ENCODE measurements at places on chromosomes 6 and 20.

DNA sequence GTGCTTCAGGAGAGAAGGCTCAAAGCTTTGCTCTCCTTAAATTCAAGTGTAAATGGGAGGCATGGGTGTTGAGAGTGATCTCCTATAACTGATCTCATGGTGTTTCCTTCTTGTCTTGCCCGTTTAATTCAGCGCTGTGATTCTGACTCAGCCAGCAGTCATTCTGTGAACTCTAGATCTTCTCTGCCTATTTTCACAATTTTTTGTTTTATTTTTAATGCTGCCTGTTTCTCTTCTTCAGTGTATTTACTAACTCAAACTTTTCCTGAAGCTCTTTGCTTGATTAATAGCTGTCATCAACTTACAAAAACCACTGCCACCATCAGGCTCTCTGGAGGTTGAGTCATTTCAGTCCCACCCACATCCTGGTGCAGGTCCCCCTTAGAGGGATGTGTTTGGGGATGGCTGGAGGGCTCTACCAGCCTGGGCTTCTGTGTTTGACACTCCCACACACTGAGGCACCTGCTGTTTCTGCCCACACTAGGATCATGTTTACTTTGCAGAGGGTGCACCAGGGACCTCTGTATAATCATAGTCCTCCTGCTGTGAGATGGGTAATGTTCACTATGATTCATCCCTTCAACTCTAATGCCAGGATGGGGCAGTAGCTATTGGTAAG lies 94.0 kb downstream of the SHLD1 start:
- DNase-seq, result peak; percentile 12

GRCh38 chr20:4491643-4492042 lies 230.1 kb upstream of the PRND start:
- no peak for DNase-seq

GRCh38 chr20:57685146-57685758 lies 24.6 kb downstream of the PMEPA1 start:
- DNase-seq, result peak; percentile 59

DNA sequence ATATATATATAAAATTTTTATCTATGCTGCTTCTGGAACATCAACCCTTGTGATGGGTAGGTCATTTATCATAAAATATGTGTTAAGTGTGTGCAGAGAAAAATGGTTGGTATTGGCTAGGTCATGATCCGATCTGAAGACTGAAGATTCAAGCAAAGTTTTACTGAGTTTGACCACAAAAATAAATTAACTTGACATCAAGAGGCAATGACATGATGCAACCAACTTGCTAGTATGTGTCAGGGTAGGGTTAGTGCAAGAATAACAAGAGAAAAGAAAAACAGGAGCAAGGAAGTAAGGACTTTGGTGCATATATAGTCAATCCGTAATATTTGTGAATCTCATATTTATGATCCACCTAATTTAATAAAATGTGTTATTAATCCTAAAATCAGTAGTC lies 1202.0 kb upstream of the ADGRB3 start:
- no peak for DNase-seq

GRCh38 chr6:156883497-156884252 lies 106.5 kb downstream of the ARID1B start:
- peak; percentile 68 for DNase-seq

- DNase-seq, result no peak
These were observed 16.7 kb downstream of the LEMD2 start for GRCh38 chr6:33772082-33772830.

DNA sequence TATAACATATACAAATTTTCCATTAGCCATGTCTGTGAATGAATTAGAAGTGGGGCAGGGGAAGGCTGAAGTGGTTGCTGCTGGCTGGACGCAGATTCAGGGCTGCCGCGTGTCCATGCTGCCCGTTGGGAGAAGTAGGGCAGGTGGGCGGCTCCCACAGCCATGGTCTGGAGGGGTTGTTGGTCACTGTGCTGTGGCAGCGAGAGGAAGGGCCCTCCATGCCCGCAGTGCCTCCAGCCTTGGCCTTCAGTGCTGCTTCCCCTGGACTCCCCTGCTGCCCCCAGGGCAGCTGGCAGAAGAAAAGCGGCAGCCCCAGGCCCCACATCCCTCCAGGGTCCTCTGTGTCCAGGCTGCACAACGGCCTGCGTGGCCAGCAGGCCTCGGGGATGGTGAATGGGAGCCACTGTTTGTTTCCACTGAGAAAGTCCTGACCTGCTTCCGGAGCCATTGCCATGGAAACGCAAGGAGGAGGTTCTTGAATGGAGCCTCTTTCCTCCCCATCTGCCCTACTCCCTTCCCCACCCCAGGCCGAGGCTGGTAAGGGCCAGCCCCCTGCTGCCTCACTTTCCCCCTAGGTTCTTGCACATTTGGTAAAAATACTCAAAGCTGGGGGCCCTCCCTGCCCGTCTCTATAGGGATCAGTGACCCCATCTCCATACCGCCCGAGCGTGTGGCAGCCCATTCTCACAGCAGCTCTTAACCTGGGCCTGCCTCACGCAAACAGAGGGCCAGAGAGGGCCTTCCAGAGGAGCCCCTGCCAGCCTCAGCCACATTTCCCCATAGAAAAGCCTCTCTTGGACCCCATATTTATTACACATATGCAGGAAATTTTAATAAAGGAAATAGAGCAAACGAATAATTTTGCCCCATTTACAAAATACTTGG lies 113.3 kb downstream of the SASH1 start:
- DNase-seq, result no peak

- no peak for DNase-seq
These were observed 854.2 kb downstream of the PHF3 start for GRCh38 chr6:64489763-64490162.

DNA sequence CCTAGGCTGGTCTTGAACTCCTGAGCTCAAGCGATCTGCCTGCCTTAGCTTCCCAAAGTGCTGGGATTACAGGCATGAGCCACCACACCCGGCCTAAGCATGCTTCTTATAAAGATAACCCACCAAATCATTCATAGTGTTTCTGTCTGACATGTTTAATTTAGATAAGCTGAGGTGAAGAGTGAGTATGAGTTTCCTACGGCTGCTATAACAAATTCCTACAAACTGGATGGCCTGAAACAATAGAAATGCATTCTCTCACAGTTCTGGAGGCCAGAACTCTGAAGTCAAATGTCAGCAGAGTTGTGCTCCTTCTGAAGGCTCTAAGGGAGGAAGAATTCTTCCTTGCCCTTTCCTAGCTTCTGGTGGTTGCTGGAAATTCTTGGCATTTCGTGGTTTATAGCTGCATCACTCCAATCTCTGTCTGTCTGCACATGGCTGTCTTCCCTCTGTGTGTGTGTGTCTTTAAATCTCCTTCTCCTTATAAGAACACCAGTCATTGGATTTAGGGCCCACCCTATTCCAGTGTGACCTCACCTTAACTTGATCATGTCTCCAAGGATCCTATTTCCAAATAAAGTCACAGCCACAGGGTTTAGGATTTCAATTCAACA lies 29.9 kb downstream of the MAPK13 start:
- DNase-seq, result no peak

- no peak for DNase-seq
These were observed 65.7 kb downstream of the MYLK4 start for GRCh38 chr6:2684766-2685754.

GRCh38 chr6:113464960-113465359 lies 392.2 kb upstream of the MARCKS start:
- no peak for DNase-seq

DNA sequence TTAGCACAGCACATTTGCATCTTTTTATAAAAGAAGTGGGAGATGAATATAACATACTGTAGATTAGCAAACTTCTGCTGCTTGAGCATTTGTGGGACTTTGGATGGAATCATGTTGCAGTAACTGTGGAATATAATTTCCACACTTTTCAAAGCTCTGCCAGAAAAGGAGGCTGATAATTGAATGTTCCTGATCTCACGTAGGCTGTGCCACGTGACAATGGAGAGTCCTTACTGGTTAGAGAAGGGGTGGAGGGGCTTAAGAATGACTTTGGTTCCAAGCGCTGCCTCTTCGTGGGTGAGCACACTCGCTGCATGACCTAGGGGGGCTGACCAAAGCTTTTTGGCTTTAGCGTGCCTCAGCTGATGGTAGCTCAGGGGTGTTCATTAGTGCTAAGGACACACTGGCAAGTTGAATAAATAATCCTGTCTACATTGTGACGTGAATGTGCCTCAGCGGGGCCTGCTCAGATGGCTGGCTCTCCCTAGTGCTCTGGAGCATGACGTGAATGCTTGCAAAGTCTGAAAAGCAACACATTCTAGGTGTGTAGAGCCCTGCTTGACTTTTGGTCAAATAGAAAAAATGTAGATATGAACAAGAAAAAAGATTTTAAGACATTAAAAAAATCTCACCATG lies 15.0 kb downstream of the WRNIP1 start:
- no peak for DNase-seq

DNA sequence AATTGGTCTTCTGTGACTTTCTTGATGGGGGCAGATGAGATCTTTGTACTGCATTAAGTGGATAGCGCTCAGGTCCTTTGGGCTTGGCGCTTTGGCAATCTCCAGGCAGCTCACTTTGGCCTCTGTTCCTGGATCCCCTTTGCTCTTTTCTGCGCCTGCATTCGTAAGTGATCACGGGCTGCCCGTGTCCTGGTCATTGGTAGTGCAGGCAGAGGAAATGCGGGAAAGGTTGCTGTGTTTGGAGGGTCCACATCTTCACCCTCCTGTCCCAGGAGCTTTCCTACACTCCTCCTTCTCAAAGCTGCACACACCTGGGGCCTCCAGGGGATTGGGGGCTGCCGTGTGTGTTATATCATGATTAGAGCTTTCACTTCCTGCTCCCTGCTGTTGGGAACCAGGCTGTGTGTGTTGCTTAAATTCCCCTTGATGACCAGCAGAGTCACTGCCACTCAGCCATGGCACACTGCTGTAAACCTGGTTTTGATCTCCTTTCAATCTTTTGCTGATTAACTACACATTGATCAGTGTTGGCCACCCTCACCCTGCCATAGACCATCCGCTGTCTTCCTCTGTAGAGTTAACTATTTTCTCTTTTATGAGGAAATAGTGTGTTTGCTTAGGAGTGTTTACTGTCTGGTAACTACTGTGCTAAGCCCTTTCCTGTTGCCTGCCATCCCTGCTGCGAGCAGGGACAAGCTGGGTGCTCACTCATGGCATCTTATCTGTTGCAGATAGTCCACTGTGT lies 13.0 kb upstream of the SNHG17 start:
- DNase-seq, result no peak

DNA sequence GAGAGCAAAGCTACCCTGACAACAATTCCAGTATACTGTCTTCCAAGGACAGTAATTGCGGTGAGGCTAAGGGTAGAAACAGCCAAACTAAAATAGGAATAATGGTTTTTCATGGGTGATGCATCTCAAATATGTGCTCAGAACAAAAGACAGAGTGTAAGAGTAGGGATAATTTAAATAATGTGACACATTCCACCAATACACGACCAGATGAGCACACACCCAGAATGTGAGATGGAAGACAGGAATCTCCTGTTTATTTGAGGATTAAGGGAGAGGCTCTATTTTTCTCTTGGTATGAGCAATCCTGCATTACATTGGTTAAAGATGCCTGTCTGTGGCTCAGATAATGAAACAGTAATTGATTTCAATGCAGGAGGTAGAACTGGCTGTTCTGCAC lies 292.9 kb upstream of the ZFP64 start:
- DNase-seq, result no peak

GRCh38 chr6:156563714-156564113 lies 213.5 kb upstream of the ARID1B start:
- DNase-seq, result peak; percentile 98

GRCh38 chr20:36445847-36446246 lies 95.5 kb upstream of the MYL9 start:
- DNase-seq, result no peak

DNA sequence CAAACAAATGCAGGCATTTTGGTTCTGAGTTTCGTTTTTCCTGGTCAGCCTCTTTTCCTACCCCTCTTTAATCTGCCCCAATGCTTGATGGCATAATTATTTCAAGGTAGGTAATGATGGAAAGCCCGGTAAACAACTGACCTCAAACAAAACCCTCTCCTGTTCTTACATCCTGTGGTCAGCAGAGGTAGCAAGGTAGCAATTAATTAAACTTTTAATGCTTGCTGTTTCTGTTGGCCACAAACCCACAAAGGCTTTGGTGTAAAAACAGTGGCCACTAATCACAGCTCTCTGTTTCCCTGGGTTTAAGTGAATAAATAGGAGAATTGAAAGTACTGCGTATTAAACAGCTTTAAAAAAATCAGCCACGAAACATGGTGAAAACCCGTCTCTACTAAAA lies 261.5 kb upstream of the SOX4 start:
- no peak for DNase-seq

- no peak for DNase-seq
These were observed 105.6 kb upstream of the CLDN20 start for GRCh38 chr6:155158030-155158843.

DNA sequence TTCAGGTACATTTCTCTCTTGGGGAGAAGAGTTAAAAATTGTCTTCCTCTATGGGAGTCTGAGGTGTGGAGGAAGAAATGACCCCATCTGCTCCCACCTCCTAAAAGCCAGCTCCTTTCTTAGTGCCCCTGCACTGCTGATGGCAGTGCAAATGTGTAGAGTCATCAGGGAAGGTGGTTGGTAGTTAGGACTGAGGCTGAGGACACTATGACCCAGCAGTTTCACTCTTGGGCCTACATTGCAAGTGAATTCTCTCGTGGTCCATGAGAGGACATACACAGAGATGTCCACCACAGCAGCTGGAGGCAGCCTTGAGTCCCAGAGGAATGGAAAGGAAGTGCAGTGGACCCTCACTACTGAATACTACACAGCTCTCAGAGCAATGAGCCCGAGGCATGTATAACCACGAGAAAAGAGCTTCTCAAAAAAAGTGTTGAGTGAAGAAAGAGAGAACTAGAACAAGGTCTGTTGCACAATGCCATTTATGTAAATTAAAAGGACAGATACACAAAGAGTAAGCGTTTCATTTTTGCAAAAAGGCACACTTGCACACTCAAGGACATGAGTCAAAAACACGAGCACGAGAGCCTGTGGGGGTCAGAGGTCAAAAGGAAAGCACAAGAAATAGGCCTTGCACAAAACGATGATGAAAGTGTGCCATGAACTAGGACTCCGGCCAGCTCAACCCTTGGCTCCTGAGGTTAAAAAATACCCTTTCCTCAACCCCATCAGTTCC lies 308.2 kb upstream of the PRND start:
- DNase-seq, result no peak

GRCh38 chr6:52641826-52642225 lies 29.1 kb upstream of the TMEM14A start:
- DNase-seq, result peak; percentile 80

GRCh38 chr6:32655203-32655710 lies 11.2 kb downstream of the HLA-DQB1 start:
- no peak for DNase-seq

GRCh38 chr6:157155804-157156203 lies 167.5 kb downstream of the TMEM242 start:
- DNase-seq, result no peak

GRCh38 chr20:14956026-14956425 lies 618.6 kb upstream of the FLRT3 start:
- DNase-seq, result no peak

DNA sequence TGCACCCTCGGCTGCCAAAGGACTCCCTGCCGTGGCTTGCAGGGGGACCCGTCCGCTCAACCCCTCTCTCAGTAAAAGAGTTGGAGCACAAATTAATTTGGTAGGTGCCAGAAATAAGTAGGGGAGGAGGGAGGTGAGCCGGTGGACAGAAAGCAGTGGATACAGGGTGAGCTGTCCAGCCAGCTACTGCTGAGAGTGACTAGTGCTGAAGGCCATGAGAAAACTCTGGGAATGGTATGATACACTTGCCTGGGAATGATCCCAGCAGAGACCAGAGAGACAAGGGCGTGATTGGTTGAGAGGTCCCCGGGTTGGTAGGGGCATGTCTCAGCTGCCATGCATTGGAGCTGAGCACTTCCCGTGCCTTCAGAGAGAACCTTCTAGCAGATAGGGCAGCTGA lies 15.7 kb downstream of the FOXQ1 start:
- no peak for DNase-seq

- DNase-seq, result peak; percentile 54
These were observed 354.1 kb upstream of the MAP3K7 start for GRCh38 chr6:90940812-90941481.
